ENCODE measurements at places on chromosomes 16 and 17. TPM values are rescaled to one million over a fixed set of nuclear protein-coding genes. Genes with fewer than 3 reads are reported as not detected.

Gene RHBDL1
- total RNA-seq, result 2.1 TPM

Gene PDE6G
- total RNA-seq, result 1.4 TPM

Gene KRTAP17-1
- not detected for total RNA-seq

Gene CCL23
- total RNA-seq, result not detected

Gene SLFN14
- total RNA-seq, result not detected

Gene PRR35
- total RNA-seq, result not detected

Gene MRPS7
- total RNA-seq, result 53.0 TPM

Gene GNAO1
- total RNA-seq, result 0.08 TPM

Gene G6PC1
- not detected for total RNA-seq

Gene HOXB7
- 13.2 TPM for total RNA-seq

Gene PIK3R5
- total RNA-seq, result not detected

Gene NACA2
- total RNA-seq, result not detected

Gene DPEP3
- not detected for total RNA-seq

Gene CTRB2
- not detected for total RNA-seq

Gene NOS2
- not detected for total RNA-seq

Gene NOD2
- total RNA-seq, result not detected

Gene AIPL1
- not detected for total RNA-seq

Gene VASN
- total RNA-seq, result 94.0 TPM

Gene ABI3
- 4.9 TPM for total RNA-seq

Gene KRTAP4-6
- total RNA-seq, result not detected

Gene GCGR
- not detected for total RNA-seq

Gene EME1
- total RNA-seq, result 4.5 TPM

Gene DLX3
- not detected for total RNA-seq

All from epithelial cell of alveolus of lung (primary cell).